Aortic smooth muscle cell (primary cell): ENCODE measurements at places on chromosomes 5 and 9. TPM values are rescaled to one million over a fixed set of nuclear protein-coding genes. Genes with fewer than 3 reads are reported as not detected.

Gene CLK4
- 28.1 and 32.2 TPM in 2 replicates for total RNA-seq

Gene ZDHHC11
- total RNA-seq = 5.3 and 5.9 TPM in 2 replicates

Gene LPAR1
- 39.8 and 77.4 TPM in 2 replicates for total RNA-seq

Gene ZNF782
- total RNA-seq = 2.2 and 3.4 TPM in 2 replicates

Gene PLPP6
- total RNA-seq = 5.5 and 7.3 TPM in 2 replicates

Gene NDOR1
- 3.1 and 3.3 TPM in 2 replicates for total RNA-seq

Gene GKAP1
- total RNA-seq = 0.26 and 0.44 TPM in 2 replicates

Gene FOXD1
- 0.44 and 0.92 TPM in 2 replicates for total RNA-seq

Gene PRDM12
- under 0.01 TPM in 1 of 2 replicates, not detected in the other for total RNA-seq

Gene MSX2
- total RNA-seq = 0.50 and 1.2 TPM in 2 replicates

Gene AHRR
- total RNA-seq = 24.2 and 28.8 TPM in 2 replicates

Gene FAM151B
- total RNA-seq = 8.5 and 9.8 TPM in 2 replicates
